Kidney (tissue), 22 donors: ENCODE measurements at places on chromosomes 12 and 14. TPM values are rescaled to one million over a fixed set of nuclear protein-coding genes. Genes with fewer than 3 reads are reported as not detected.

DNA sequence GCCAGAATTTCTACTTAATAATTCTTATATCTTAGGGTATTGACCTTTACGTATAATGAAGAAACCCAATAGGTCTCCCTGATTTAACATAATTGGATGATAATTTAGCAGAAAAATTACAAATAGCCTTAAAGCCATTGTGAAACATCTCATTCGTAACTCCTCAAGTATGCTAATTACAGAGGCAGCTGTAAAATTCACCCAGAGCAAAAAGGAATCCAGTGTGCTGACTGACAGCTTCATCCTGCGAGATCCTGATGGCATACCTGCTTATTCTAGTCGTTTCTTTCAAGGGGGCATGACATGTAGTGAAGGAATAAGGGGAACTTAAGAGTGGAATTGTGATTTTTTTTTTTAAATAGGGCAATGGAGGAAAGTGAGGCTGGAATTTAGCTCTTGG is 291.5 kb downstream of the FUT8 start:
- DNase-seq = no peak

GRCh38 chr14:73851000-73851399 is 631 bp upstream of the PTGR2 start:
- DNase-seq = peak; percentile 73

DNA sequence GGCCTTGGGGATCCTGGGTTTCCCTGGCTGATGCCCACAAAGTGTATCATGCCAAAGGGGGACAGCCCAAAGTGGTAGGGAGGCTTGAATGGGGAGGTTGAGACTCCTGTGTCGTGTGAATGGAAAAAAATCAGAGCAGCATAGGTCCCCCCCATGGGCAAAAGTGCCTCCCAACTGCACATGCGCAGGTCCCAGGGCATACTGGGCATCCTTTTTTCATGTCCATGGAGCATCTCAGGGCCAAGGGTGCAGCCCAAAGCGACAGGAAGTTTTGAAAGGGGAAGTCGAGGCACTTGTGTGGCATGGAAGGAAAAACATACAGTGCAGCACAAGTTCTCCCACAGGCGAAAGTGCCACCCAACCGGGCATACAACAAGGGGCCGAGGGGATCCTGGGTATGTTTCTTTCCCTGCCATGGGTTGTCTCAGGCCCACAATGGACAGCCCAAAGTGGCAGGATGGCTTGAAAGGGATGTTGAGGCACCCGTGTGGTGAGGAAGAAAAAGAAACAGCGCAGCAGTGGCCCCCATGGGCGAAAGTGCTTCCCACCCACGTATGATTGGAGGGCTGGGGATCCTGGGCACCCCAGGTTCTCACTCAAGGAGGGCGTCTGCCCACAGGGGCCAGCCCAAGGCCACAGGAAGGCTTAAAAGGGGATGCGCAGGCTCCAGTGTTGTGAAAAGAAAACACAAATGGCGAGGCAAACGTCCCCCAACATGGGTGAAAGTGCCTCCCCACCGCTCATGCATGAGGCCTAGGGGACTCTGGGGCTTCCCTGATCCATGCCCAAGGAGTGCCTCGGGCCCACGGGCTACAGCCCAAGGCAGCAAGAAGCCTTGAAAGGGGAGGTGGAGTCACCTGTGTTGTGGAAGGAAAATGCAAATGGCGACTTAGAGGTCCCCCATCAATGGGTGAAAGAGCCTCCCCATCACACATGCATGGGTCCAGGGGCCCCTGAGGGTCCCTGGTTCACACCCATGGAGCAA is 573.7 kb downstream of the ALG10 start:
- DNase-seq = no peak

GRCh38 chr14:76644855-76645518 is 116.3 kb upstream of the VASH1 start:
- DNase-seq = peak; percentile 57

- DNase-seq = no peak
Observed at GRCh38 chr12:91833780-91834359, 311.8 kb downstream of the BTG1 start.

DNA sequence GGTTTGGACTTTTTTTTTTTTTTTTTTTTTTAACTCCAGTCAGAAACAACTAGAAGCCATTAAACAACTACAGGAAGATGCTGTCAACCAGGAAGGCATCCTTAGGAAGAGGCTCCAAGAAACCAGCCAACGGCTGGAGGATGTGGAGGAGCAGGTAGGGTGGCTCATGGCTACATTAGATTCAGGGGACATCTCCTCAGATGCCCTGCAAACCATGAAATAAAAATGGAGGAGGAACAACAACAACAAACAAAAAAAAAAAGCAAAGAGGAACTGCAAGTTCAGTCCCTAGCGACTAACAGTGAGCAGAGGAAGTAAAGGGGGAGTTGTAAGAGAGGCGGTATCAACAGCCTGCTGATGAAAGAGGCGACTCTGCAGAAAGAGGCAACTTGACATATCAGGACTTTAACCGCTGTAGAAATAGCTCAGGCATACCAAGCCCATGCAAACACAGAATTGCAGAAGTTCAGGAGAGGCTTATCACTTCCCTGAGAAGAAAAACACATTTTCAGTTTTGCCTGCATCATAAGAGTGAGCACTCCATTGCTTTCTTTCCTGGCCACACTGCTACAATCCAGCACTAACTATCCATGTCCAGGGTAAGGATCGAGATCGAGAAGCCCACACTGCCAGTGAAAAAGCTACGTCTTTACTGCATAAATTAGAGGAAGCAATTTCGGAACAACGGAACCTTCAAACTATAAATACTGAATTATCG is 103.5 kb upstream of the BCAT1 start:
- DNase-seq = no peak

DNA sequence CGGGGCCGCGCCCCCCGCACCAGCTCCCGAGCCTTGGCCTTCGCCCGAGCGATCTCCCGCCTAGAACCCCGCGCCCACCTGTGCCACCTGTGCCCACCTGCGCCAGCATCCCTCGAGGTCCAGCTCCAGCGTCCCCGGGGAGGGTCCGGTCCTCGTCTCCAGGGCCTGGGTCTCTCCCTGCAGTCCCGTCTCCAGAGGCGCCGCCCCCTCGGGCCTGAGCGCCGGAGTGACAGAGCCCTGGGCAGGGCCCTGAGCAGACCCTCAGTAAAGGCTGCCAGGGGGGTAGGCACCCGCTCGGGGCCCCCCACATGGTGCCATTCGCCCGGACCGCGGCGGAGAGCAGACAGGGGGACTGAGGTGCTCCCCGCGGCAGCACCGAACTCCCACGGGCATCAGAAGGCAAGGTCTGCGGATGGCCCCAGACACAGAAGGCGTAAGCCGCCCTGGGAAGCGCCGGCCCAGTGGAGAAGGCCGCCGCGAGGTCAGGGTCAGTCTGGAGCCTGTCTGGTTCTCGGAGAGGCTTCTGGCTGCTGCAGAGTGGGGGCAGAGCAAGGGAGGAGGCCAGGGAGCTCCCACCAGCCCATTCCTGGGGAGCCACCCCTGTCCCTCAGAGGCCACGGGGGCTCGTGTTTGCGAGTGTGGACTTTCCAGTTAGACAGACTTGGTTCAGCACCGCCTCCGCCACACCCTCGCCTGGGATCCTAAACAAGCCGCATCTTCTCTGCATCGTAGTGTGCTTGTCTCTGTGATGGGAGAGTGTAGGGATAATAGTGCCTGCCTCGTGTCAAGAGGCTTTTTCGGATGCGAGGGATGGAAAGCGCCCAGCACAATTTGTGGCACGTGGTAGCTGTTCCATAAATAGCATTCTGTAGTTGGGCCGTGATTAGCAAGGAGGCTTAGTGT is 1.1 kb upstream of the PPP1R13B start:
- peak; percentile 56 for DNase-seq

GRCh38 chr14:42872786-42873185 is 1266.1 kb downstream of the LRFN5 start:
- no peak for DNase-seq

- peak; percentile 39 for DNase-seq
Observed at GRCh38 chr12:15001733-15002382, 29.0 kb downstream of the PDE6H start.

GRCh38 chr12:127640181-127640886 is 626.6 kb upstream of the TMEM132C start:
- DNase-seq = no peak

- DNase-seq = no peak
Observed at GRCh38 chr14:60235440-60235839, 13.6 kb upstream of the PPM1A start.

DNA sequence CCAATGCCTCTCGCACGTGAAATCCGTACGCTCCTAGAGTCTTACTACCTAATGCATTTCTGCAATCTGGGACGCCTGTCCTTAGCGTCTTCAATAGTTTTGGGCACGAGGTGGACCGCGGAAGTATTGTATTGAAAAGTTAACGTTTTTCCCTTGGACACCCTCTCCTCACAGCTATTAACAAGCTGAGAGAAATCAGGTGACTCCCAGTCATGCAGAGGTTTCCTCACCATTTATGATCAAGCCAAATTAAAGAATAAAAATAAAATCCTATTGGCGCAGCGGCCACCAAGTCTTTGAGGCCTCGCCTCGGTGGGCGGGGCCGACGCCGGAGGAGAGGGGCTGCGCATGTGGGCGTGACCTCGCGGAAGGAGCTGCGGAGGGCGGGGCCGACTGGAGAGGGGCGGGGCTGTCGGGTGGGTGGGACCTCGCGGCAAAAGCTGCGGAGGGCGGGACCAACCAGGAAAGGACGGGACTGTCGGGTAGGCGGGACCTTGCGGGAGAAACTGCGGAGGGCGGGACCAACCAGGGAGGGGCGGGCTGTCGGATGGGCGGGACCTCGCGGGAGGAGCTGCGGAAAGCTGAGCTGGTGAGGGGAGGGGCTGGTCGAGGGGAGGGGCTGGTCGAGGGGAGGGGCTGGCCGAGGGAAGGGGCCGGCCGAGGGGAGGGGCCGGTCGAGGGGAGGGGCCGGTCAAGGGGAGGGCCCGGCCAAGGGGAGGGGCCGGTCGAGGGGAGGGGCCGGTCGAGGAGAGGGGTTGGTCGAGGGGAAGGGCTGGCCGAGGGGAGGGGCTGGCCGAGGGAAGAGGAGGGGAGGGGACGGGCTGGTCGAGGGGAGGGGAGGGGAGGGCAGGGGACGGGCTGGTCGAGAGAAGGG is 1.1 kb upstream of the PPP2R5C start:
- DNase-seq = peak; percentile 98

DNA sequence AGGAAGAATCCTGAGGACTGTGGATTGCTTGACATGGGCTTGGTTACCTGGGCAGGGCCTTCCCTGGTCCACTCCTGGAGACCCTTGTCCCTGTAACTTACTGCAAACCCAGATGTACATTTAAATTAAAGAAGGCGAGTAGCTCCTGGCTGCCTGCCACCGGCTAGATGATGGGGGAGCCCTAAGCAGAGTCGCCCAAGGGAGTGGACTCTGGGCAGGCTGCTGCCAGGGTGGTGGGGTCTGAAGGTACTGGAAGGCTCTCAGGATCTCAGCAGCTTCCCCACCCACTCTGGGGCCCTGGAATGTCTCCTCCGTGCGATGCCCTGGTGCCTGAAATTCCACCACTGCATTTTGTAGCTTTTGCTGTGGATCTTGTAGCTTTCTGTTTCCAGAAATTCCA is 74.7 kb downstream of the FBXL14 start:
- no peak for DNase-seq

GRCh38 chr12:119720349-119720748 is 52.4 kb downstream of the PRKAB1 start:
- no peak for DNase-seq

DNA sequence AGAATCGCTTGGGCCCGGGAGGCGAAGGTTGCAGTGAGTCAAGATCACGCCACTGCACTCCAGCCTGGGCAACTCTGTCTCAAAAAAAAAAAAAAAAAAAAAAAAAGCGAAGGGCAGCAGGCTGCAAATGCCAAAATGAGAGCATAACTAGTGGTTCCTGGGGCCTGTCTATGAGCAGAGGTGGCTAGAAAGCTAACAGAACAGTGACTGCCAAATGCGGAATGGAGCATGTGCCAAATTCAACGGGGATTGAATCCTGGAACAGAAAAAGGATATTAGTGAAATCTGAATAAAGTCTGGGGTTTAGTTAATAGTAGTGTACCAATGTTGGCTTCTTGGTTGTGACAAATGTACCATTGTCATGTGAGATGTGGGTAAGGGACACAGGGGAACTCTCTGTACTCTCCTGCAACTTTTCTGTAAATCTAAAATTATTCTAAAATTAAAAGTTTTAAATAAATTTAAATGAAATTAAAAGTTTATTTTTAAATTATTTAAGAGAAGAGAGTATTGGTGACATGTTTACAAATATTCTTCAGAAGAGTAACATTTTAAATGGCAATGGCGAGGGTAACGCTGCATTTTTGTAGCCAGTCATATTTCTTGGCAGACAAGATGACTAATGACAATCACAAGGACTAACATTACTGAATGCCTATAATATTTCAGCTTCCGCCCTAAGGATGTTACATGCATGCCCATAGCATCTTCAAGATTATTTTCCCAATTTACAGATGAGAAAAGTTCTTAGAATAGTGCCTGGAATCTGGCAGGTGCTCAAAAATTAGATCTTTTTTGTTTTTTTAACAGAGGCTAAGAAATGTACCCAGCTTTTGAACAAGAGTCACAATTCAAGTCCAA is 28.9 kb upstream of the NUDT4 start:
- DNase-seq = no peak

GRCh38 chr12:93689076-93689834 is 12.1 kb downstream of the CRADD start:
- DNase-seq = no peak

GRCh38 chr14:34797747-34798583 is 77.2 kb downstream of the BAZ1A start:
- no peak for DNase-seq

- no peak for DNase-seq
Observed at GRCh38 chr12:40511341-40511740, 180.9 kb upstream of the CNTN1 start.

GRCh38 chr12:94140556-94140955 is 7.8 kb upstream of the PLXNC1 start:
- DNase-seq = no peak

- DNase-seq = no peak
Observed at GRCh38 chr12:108378926-108379325, 39.8 kb upstream of the CMKLR1 start.

GRCh38 chr14:59183150-59183549 is 5.3 kb upstream of the DAAM1 start:
- DNase-seq = no peak

DNA sequence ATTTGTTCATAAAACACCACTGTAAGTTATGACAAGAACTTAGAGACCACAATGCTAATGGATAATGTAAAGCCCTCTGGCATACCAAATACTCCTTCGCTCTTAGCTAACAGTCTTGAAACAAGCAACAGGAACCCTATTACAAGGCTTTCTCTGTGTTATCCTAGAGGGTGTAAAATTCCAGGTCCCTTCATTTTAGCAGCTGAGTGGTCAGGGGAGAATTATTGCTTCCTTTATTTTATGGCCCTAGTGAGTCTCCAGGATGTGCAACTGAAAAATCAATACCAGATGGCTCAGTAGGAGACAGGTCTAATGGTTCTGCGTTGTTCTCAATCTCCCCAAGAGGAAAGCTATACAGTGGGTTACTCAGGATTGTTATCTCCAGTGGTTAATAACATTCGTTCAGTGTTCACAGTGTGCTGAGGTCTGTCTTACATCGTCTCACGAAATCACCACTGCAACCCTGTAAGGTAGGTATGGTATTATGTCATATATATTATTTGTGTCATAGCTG is 172.7 kb upstream of the CNOT2 start:
- DNase-seq = no peak

GRCh38 chr12:112005419-112006395 is 7.3 kb downstream of the TMEM116 start:
- no peak for DNase-seq

The MIP gene
- not detected for total RNA-seq

The TMTC1 gene
- total RNA-seq = 58.8 TPM

The OTUB2 gene
- 1.1 TPM for total RNA-seq

The TMEM63C gene
- 1.9 TPM for total RNA-seq

The PLEKHG7 gene
- 1.5 TPM for total RNA-seq

The PTPRR gene
- 0.50 TPM for total RNA-seq

The ASB2 gene
- total RNA-seq = 3.7 TPM

The KRT77 gene
- total RNA-seq = not detected

The MYF6 gene
- not detected for total RNA-seq

The FAM186B gene
- 0.85 TPM for total RNA-seq

The PTPRQ gene
- total RNA-seq = 0.25 TPM

The HNF1A gene
- 6.7 TPM for total RNA-seq
